ENCODE measurements at places on chromosomes 2 and 18.

GRCh38 chr2:51919395-51919794 lies 887.5 kb upstream of the NRXN1 start:
- peak; percentile 34 for DNase-seq

DNA sequence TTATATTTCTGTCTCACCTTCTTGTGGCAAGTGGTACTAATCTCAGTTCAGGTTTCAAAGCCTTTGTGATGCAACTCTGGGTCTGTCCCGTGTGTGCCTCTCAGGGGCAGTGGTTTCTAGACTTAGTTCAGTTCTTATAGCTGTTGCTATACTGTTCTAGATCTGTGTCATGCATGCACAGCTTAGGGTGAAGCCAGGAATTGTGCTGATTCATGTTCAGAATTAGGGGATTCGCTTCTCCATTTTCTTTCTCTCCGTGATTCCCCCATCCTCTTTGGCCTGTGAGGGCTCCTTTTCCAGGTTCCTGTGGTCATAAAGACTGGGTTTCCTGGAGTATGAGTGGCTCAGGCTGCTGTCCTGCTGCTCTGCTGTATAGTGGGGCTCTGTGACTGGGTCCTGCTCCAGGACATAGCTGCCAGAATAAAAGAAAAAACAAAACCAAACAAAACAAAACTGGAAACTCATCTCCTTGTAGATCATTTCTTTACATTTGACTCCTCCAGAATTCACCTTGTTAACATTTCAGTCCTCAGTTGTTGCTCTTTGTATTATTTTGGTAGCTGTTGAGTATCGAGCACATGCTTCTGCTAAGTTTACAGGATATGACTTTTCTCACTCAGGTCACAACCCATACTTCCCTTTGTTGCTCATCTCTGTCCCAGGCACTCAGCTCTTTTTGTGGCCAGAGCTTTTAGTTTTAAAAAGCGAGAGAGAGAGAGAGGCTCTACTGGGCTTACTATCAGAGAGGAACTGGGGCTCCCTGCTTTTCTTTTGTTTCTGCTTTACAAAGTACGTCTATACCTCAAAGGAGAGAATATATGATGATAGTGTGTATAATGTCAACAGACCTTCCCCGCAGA lies 34.2 kb downstream of the CERS6 start:
- DNase-seq: peak; percentile 76

GRCh38 chr2:231000211-231000904 lies 4.4 kb downstream of the SPATA3 start:
- DNase-seq: no peak

- no peak for DNase-seq
These were observed 200.0 kb downstream of the PIK3C3 start for GRCh38 chr18:42155024-42155423.

- DNase-seq: no peak
These were observed 62.1 kb upstream of the GLI2 start for GRCh38 chr2:120673571-120674061.

- peak; percentile 71 for DNase-seq
These were observed 136.6 kb downstream of the ZAP70 start for GRCh38 chr2:97849881-97850528.

DNA sequence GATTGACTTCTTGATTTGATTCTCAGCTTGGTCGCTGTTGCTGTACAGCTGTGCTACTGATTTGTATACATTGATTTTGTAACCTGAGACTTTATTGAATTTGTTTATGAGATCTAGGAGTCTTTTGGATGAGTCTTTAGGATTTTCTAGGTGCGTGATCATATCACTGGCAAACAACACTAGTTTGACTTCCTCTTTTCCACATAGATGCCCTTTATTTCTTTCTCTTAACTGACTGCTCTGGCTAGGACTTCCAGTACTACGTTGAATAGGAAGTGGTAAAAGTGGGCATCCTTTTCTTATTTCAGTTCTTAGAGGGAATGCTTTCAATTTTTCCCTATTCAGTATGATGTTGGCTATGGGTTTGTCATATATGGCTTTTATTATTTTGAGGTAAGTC lies 101.3 kb downstream of the OSBPL1A start:
- no peak for DNase-seq

DNA sequence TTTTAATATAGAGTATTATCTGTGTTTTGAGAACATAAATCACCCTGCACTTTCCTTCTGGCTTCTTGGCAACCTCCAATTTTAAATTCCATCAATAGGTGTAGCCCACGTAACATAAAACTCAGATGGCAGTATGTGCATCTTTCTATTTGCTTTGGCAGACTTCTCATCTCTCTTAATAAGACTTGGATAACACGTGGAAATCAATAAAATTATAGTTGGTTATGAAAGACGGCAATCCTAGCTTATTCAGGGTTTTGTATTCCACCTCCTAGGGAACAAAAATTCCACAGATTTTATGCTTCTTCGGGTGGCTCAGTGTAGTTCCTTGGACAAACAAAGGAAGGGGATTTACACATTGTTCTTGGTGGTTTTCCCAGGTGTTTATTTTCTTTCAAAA lies 299.3 kb downstream of the RND3 start:
- DNase-seq: peak; percentile 41

DNA sequence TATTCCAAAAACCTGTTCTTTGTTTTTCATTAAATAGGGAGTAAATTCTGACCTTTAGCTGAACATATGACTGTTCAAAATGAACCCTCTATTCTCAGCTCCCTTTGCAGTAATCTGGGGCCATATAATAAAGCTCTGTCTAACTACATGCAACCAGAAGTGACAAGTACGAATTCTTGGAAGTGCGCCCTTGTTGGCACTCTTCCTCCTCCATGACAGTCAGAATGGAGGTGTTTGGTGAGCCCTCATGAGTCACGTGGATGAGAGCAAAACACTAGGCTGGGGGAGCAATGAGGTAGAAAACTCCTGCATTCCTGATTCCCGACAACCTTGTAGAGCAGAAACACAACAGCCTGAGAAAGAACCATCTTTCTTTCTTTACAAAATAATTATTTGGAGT lies 552.9 kb downstream of the FBXO15 start:
- DNase-seq: no peak

DNA sequence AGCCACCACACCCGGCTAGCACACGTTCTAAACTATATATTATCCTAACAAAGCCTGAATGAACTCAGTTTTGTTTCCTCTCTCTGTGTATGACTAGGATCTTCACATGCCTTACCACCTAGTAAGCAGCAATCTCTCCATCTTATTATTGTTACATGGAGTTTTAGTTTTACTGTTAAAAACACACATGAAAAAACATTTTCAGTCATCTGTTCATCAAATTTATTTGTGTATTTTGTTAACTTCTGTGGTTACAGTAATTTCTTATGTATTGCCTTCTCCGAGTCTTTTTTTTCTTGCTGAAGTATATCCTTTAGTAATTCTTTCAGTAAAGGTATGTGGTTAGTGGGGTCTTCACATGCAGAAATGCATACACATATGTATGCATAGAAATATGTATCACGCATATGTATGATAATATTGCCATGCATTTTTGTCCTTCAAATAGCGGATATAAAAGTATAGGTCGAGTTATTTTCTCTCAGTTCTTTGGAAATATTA lies 31.4 kb downstream of the ANO7 start:
- DNase-seq: no peak

GRCh38 chr2:195531754-195532153 lies 125.3 kb upstream of the SLC39A10 start:
- DNase-seq: peak; percentile 74

- no peak for DNase-seq
These were observed 8.8 kb downstream of the DHX57 start for GRCh38 chr2:38866773-38867443.

DNA sequence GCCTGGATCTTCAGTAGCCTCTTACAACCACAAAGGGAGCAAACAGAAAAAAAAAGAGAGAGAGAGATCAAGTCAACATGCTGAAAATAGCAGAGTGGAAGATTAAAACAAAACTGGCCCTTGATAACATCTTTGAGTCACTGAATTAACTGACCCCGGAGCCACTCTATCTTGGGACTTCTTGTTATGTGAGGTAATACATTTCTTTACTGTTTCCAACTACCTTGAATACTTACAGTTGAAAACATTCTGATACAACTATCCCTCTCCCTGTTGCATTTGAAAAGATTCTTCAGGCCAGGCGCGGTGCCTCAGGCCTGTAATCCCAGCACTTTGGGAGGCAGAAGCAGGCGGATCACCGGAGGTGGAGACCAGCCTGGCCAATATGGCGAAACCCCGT lies 208.1 kb downstream of the MEMO1 start:
- DNase-seq: no peak

DNA sequence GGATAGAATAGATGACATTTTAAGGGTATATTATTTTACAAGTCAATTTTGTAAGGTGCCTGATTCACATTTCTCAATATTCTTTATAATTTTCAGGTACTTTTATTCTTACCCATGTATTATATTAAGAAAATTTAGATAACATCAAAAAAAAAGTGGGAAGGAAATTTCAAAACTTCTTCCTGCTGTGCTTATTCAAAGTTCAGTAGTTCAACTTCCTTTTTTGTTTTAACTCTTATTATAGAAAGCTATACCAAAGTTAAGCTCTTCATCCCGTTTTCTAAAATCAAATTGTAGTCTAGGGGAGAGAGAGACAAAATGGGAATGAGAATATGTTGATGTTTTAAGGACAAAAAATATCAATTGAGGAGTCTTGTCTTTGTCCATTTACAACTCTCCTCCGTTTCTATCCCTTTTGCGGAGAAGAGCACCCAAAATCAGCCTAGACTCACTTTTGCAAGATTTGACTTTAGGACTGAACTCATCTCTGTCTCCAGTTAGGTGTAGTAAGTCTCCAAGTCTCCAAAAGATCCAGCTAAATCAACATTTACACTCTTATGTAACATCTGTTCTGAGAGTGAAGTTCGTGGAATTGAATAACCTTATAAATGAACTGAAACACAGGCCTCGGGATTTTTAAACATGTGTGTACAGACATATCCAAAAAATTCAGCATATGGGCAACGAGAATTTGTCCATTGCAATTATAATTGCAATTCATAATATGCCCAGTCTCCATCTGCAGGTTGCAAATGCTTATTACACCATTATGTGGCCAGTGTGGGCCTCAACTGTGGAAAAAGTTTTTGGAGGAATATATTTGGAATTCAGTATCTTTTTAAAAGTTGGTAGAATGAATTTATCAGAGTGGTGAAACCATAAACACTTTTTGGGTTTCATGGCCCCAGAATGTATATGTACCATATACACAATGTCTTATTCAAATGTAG lies 23.9 kb downstream of the FAM124B start:
- DNase-seq: no peak

DNA sequence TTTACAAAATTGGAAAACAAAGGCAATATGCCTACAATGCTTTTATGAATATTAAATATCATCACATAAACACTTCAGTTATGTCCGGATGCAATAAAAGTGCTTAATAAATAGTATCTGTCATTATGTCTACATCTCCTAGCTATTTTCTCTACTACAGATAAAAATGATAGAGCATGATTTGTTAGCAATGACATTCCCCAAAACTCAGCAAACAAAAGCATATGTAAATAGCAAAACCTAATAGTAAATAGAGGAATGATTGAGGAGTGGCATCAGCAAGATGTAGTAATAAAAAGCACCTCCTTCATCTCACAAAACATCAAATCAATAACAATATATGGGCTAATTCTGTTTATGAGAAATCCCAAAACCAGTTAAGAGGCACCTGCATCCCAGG lies 46.5 kb upstream of the COL5A2 start:
- DNase-seq: no peak

GRCh38 chr2:15412779-15413178 lies 148.4 kb downstream of the NBAS start:
- DNase-seq: no peak

DNA sequence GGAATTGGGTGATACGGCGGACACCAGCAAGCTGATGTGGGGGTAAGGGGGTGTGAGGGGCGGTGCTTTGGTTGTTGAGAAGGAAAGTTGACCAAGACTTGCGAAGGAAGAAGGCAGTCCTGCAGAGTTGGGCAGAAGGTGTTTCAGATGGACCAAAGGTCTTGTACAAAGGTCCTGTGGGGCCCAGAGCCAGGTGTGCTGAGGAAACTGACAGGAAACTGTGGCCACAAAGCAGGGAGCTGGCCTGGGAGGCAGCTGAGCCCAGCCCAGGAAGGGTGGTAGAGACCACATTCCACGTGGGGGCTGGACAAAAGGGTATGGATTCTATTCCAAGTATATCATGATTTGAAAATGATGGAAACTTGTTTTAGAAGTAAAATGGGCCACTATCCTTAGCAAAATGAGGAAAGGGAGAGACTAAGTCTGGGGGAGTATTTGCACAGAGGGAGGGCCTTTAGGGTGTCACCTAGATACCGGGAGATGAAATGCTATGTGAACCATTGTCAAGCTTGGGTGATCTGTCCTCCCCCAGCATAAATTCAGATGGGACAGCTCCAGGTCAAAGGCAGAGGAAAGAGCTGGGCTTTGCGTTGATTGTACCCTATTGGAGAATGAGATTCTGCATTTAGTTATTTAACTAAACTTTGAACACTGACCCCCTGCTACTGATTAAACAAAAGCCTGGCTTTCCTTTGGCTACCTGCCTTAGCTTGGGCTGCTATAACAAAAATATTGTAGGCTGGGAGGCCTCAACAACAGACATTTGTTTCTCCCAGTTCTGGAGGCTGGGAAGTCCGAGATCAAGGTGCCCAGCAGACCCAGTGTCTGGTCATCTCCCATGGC lies 4.3 kb upstream of the EDAR start:
- no peak for DNase-seq

- no peak for DNase-seq
These were observed 283.9 kb downstream of the ALPK2 start for GRCh38 chr18:58344861-58345463.

- DNase-seq: no peak
These were observed at the start of gene CIDEA for GRCh38 chr18:12254136-12254819. TSS of gene CIDEA (plus strand) at chr18:12254361. CDS start at chr18:12254384, 23 bp downstream.

- no peak for DNase-seq
These were observed 39.8 kb upstream of the ALPP start for GRCh38 chr2:232338759-232339106.

DNA sequence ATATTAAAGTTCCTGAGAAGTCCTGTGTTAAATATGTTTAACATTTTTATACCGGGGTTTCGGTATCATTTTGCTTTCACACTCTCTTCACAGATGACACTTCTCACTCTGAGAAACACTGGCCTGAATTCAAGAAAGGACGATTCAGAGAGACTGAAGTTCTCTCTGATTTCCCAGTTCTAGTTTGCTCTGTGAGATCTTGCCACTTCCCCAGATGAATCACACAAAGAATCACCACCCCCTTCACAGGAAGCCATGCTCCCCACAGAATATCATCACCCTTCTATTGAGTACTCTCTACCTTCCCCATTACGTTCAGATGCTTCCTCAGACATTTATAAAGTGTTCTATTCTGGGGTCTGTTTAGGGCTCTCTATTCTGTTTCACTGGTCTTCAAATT lies 16.1 kb upstream of the CD207 start:
- DNase-seq: no peak

DNA sequence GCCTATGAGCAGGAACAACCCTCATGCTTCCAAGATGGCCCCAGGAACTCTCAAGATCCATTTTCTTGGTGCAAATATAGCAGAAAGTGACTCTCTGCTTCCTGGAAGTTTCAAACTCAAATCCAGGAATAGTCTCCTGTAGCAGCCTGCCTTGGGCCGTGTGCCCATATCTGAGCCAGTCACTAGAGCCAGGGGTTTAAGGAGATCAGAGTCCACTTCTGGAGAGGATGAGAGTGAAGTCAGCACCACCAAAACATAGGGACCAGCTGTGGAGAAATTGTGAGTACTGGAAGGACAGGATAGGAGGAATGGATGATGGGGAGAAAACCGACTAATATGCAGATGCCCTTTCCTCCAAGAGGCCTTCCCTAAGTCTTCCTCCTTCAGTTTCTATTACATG lies 33.2 kb downstream of the PSD4 start:
- DNase-seq: no peak
